ENCODE measurements at places on chromosomes 4 and X.

DNA sequence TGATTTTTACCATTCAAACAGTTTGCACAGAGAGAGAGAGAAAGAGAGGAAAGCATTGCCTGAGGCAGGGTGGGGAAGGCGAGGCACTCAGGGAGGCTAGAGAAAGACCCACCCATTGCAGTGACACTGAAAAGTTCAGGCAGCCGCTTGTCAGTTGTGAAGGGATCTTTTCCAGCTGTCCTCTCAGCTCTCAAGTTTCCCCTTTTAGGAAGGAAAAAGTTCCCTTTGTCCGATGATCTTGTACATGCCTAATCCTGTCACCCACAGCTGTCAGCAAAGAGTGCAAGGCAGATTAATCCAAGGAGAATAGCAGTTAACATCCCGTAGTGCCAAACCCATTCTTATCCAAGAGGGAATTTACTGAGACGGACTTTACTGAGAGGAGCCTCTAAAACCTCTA, 255.0 kb downstream of the MAGEB5 start:
- no peak for DNase-seq

- DNase-seq, result no peak
Observed at GRCh38 chr4:4631150-4631549, 89.3 kb upstream of the STX18 start.

- peak; percentile 24 for DNase-seq
Observed at GRCh38 chrX:11724122-11725017, 33.7 kb upstream of the MSL3 start.

DNA sequence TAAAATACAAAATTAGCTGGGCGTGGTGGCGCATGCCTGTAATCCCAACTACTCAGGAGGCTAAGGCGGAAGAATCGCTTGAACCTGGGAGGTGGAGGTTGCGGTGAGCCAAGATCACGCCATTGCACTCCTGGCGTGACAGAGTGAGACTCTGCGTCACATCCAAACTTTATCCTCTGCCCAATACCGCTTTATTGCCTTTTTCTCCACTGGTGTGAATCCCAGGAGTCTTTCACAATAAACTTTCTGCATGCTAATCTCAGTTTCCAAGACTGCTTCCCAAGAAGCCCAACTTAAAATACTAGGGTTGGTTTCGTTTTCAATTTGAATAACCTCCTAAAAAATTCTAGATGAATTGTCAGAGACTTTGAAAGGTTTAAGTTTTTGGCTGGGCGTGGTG, 27.2 kb upstream of the DHX15 start:
- no peak for DNase-seq

GRCh38 chr4:108926781-108927180, 163.9 kb upstream of the ETNPPL start:
- DNase-seq, result no peak

DNA sequence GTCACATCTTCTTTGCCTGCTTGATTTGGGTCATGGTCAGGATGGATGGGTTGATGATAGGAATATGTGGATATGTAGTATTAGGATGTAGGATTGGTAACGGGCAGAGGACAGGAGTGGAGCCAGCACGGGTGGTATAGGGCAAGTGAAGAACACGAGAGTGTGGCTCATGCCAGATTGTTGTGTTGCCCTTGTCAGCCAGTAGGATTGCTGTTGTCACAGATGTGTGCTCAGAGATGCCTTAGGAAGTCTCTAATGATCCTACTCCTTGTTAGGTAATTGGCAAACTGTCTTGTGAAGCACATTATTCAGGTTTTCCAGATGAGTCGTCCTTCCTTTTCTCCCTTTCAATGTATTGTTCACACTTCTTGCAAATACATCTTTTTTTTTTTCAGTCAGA, 5.5 kb downstream of the ATP10D start:
- peak; percentile 43 for DNase-seq

DNA sequence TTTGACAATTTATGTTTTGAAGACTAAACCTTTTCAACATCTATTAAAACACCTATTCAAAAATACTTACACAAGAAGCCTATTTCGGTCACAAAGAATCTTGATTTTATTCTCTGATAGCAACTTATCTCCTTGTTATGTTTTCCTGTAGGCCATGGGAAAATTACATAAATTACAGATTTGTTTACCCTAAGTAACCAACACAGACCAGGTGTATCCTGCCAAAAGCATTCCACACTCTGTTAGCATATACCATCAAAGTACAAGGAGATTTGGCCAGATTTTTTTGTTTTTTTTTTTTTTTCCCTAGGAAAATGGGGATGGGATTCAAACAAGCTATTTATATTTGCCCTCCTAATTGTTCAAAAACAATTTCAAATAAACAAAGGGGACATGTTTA, 497.9 kb upstream of the MAGEB18 start:
- DNase-seq, result no peak

DNA sequence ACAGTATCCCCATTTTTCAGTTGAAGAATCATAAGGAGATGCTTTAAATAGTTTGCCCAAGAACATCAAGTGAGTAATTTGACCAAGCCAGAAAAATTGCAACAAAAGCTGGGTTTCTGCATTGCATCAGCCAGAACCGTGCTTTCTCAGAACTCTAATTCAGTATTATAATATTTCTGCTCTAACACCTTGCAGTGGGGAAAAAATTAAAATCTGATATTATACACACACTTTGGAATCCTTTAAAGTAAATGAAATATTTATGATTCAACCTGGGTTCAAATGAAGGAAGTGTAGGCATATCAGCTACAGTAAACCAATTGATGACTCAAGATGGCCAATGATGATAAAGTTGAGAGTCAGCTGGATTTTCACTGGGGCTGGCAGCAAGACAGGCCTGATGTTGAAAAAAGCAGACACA, 387.6 kb upstream of the ZFP42 start:
- DNase-seq, result no peak

- no peak for DNase-seq
Observed at GRCh38 chrX:153634832-153635231, 12.2 kb upstream of the DUSP9 start.

- no peak for DNase-seq
Observed at GRCh38 chrX:109966246-109966645, 36.7 kb upstream of the TMEM164 start.

- DNase-seq, result no peak
Observed at GRCh38 chrX:42948723-42949657, 171.0 kb upstream of the PPP1R2C start.

- no peak for DNase-seq
Observed at GRCh38 chrX:8304668-8305067, 133.6 kb upstream of the VCX2 start.

DNA sequence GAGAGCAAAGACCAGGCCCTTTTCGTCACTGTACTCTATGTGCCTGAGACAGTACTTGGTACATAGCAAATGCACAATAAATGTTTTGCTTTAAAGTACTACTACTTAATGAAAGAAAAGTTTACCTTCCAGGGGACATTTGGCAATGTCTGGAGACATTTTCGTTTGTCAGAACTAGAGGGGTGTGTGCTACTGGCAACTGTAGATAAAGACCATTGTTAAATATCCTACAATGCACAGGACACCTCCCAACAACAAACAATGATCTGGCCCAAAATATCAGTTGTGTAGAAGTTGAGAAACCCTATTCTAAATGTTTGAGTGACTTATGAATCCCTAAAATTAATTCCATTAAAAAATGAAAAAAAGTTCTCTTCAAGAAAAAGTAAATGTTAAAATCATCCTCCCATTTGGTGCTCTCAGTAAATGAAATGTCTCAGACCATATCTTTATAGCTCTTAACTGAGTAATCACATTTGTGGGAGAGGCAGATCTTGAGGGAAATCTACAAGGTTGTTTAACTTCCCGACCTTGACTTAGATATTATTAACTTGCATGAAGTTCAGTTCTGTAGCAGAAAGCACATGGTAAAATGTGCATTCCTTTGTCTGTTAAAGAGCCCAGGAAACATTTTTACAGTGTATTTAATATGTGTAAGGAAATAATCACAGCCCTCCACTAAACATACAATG, 18.5 kb downstream of the EGFL6 start:
- no peak for DNase-seq

- DNase-seq, result no peak
Observed at GRCh38 chrX:17023661-17024060, 77.2 kb downstream of the REPS2 start.

DNA sequence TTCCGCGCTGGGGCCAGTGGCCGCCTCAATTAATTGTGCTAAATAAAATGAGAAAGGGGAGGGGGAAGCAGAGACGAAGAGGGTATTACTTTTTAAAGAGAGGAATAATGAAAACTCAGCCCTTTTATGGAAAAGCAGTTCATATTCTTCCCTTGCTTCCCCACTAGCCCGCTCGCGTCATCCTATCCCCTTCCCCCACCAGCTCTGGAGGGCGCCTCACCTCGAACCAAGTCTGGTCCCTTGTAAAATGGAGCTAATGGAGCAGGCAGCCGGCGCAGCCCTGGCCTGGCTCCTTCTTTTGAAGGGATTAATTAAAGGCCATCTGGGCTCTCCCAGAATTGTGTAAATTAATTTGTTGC, 511 bp upstream of the NKX6-1 start:
- DNase-seq, result no peak

DNA sequence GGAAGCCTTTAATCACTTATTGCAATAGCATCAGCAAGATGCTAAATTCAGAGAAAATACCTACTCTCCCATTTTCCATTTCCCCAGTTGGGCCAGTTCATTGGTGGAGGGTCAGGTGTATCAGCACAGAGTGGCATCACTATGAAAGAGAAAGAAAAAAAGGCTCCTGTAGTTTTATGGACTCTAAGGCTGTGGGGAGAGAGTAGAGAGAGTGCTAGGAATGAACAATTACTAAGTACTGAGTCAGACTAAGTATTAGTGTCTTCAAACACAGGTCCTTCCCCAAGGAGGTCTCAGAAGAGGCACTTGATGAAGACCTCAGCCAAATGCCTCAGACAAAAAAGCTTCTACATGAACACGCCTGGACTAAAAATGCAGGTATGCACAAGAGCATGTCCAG, 1061.9 kb downstream of the FSTL5 start:
- DNase-seq, result no peak
